HT-29 (cell line): ENCODE measurements at places on chromosomes 2 and 18.

GRCh38 chr2:190235551-190236075, 84.0 kb downstream of the HIBCH start:
- DNase-seq: no peak

GRCh38 chr2:44330801-44331200, 30.5 kb downstream of the PREPL start:
- no peak for DNase-seq

DNA sequence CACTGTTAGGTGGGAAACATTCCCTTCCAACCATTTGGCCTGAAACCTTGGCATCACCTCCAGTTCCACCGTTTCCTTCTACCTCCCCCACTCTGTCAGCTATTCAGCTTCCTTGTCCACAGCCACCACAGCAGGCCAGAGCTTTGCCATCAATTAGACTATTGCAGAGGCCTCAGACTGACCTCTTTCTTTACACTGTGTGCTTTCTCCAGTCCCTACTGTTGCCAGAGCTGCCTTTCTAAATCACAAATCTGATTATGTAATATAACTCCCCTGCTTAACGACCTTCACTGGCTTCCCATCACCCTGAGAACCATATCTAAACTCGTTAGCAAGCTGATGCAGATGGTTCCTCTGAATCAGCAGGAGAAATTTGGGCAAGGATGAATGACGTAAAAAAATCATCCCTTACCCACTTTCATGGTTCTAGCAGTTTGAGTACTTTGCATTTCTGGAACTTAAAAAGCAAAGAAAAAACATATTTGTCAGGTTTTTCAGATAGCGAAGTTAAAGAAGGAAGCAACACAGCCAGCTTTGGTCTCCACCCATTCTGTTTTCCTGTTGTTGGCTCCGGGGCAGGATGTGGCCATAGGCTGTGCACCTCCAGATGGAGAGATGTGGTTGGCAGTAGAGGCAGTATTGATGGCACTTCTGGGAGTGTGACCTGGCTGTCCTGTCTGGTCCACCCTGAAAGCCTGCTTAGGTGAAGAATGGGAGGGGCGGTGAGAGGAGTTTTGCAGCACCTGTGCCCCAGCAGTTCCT, 422.1 kb downstream of the PARD3B start:
- no peak for DNase-seq

DNA sequence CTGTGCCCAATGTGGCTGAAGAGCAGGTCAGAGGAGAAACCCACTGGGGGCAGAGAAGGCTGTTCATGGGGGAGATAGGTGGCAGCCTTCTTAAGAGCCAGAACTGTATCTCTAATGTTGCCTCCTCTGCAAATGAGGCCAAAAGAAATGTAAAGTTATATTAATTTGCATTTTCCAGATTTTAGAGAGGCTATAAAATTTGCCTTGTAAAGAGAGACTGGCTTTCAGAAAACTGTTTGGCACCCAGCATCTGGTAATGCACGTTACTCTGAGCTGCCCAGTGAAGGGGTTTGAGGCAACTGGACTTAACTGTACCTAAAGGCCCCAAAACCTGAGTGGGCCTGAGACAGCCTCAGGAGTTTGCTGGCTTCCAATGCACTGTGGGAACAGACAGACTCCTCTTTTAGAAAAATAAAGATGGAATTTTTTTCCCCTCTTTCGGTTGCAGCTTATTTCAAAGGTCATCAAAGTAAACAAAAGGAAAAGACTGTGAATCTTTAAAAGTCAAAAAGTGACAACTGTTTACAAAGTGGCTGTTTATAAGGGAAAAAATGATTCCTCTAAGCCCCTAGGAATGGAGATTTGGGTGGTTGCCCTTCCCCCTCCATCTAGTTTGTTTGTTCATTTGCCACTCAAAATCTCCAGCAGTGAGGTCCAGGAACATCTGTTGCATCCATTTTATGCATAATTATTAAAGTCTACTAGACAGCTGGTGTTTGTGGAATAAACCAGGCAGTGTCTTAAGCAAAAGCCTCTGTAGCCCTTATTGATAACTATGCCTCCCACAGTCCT, 132.2 kb upstream of the ZFP36L2 start:
- no peak for DNase-seq

DNA sequence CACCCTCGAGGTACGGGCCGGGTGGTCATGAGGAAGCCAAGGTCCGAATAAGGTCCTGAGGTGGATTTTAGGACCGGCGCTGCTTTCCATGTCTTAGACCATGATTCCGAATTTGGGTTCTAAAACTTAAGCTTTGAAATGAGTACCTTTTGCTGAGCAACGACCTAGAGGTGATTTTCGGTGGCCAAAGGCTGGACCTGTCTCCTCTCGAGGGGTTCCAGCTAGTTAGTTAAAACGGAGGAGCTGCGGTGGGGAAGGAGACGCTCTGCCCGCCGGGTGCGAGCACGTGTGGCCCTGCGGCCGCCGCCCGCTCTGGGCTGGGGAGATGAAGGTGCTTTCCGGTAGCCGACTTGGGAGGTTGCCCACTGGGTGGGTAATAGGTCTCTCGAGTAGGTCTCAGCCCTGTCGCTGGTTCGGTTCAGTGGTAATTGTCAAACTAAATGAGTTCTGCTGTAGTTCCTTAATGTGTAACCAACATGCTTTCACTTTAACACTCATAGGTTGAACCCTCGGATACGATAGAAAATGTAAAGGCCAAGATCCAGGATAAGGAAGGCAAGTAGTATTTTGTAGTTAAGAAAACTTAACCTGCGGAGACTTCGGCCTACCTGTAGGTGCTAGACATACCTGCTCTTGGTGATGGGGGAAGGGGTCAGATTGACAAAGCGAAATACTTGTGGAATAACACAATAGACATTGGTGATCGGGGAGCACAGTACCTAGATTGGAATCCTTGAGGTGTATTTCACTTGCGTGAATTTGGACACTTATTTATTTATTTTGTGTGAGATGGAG, 572 bp downstream of the RPS27A start:
- DNase-seq: peak; percentile 47

DNA sequence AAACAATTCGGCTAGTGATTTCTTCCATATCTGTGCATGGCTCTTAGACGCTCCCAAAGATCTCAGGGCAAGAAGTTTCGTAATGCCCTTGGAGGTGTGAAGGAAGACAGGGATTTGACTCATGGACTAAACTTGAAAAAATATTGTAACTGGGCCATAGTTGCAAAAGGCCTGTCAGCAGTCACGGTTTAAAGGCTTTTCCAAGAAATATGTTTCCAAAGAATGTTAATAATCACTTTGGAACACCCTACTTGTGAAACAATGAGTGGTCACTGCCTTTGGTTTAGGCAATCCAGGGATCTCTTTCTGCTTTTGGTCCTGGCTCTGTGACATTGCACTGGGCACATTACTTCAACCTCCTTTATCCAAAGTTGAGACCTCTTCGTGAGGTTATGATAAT, 102.5 kb upstream of the RASGRP3 start:
- no peak for DNase-seq

- no peak for DNase-seq
These were observed 9.3 kb upstream of the NARS1 start for GRCh38 chr18:57630754-57631595.

DNA sequence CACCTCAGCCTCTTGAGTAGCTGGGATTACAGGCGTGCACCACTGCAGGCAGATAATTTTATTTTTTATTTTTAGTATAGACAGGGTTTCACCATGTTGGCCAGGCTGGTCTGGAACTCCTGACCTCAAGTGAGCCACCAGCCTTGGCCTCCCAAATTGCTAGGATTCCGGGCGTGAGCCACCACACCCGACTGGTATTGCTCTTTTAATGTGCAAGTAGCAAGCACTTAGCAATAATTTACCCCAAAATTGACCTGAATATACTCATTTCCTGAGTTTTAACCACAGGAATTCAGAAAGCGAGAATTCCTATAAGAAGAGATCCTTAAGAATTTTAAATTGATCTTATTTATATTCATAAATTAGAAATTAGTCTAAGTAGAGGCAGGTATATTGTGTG, 169.1 kb downstream of the CDH2 start:
- DNase-seq: no peak

DNA sequence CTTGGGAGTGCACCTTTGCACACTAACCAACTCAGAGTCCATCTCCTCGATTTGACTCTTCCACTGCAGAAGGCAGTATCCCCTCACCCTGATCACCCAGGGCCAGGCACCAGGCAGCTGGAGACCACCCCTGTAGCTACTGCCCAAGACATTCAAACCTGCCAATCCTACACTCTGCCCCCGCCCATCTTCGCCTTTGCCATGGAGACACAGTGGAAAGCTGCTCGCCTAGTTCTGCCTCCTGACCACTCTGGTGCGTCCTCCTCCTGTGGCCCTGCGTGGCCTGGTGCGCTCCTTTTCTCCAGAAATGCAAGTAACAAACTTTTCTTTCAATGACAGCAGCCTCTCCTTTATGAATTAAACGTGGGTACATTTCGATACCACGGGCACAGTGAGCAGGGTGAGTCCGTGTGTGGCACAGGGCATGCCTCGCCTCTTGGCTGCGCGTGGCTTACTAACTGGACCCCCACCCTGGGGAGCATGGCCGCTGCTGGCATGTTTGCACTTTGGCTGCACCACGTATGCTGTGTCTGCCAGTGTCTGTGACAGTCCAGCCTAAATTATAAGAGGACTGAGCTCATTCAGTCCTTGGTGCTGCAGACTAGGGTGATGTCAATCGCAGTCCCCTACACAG, 47.6 kb downstream of the LONRF2 start:
- DNase-seq: no peak

GRCh38 chr2:26757873-26758789, 6.0 kb upstream of the SLC35F6 start:
- peak; percentile 79 for DNase-seq

GRCh38 chr2:108835040-108835439, 48.5 kb downstream of the CCDC138 start:
- no peak for DNase-seq

DNA sequence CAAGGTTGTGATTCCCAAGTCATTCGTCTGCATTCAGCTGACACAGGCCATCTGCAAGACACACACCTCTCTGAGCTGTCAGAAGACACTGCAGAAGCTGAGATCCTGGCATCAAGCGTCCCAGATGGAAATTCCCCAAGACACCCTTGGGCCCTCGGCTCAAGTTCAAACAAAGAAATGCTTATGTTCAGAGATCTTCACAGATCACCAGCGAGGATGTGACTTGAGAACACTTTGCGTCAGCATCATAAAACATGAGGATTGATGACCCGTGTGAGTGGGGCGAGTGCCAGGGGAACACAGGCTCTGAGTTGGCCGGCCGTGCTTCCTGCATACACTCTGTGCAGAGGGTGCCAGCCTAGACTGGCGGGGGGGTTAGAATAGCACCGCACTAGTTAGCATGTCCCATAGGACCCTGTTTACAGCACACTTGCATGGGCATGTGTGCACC, 36.8 kb downstream of the KCNIP3 start:
- DNase-seq: peak; percentile 50

DNA sequence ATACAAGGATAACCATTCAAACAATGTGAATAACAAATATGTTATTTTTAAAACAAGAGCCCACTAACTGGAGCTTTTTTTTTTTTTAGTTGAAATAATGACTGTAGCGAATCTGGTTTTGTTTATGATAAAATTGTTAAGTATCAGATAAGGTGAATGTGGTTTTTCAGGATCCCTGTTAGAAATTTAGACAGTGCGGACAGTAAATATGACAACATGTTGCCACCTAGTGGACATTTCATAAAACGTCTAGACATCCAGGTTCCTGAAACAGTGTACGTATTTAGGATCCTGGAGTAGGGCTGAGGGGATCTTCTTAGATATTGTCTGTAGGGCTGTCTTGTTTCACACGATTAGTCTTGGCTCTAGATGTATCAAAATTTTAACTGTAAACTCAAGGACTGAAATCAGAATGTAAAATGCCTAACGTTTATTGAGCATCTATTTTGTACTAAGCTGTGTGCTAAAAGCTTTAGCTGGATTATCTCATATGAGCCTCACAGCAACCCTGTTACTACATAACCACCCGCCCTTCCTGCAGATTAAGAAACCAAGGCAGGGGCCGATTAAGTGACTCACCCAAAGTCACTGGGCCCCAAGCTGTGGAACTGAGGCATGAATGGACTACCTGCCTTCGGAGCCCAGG, 23.9 kb upstream of the CCDC68 start:
- DNase-seq: peak; percentile 66

GRCh38 chr2:152432206-152432653, 97.3 kb downstream of the FMNL2 start:
- no peak for DNase-seq

DNA sequence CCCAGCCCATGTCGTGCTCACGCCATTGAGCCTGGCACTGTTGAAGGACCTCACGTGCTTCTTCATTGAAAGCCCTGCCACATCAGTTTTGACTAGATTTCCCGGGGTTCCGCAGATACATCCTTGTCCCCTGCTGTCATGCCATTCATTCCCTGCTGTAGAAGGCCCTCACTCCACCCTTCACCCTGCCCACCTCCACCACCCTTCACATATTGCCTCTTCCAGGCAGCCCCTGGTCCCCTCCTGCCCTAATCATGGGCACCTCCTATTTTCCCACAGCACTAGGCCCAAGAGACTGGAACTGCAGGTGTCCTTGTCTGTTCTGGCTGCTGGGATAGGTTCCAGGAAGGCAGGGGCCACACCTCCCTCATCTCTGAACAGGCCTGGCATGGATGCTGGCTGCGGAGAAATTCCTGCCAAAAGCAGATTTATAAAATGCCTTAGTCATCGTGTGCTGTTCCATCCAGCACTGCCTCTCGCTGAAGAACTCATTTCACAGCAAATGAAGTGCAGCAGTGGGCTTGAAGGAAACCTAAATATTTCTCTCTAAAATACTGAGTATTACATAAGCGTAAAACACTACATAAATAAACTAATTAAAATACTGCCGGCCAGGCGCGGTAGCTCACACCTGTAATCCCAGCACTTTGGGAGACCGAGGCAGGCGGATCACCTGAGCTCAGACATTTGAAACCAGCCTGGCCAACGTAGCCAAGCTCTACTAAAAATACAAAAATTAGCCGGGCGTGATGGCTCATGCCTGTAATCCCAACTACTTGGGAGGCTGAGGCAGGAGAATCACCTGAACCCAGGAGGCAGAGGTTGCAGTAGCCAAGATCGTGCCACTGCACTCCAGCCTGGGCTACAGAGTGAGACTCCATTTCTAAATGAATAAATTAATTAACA, 38.4 kb downstream of the EIF4E2 start:
- peak; percentile 12 for DNase-seq

- peak; percentile 60 for DNase-seq
These were observed 6.4 kb upstream of the PSMD1 start for GRCh38 chr2:231050018-231050901.
